NB4 (cell line): ENCODE measurements at places on chromosomes 2 and 18.

GRCh38 chr2:15145046-15145817, 415.9 kb downstream of the NBAS start:
- no peak for DNase-seq

- DNase-seq, result peak; percentile 68
These were observed 32.8 kb downstream of the GRHL1 start for GRCh38 chr2:9984217-9984739.

DNA sequence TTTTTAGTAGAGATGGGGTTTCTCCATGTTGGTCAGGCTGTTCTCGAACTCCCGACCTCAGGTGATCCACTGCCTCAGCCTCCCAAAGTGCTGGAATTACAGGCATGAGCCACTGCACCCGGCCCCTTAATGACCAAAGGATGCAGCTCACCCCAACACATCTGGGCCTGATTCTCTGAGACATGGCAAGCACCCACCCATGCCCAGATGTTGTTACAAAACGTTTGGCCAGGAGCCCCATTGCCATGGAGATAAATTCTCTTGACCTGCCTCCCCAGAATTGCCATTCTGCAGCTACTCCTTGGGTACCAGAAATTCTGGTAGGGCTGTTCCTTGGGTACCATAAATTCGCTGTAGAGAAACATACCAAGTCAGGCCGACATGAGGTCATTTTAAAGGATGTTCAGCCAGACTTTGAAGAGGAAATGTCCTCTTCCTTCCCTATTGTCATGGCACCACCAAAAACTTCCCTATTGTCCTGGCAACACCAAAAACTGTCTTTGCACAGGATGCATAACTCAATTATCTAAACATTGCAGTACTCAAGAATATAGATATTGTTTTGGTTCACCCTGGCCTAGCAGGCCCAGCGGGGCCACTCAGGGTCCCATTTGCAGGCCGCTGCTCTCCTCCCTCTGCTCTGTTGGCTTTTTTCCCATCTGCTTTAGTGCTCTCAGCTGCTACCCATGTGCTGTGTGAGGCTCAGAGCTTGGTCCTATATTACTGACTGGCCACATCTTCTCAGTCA, 160.9 kb upstream of the TTC39C start:
- no peak for DNase-seq

- DNase-seq, result no peak
These were observed 251.5 kb upstream of the MEX3C start for GRCh38 chr18:51448949-51449348.

GRCh38 chr2:121043061-121043826, 241.8 kb downstream of the TFCP2L1 start:
- DNase-seq, result no peak

DNA sequence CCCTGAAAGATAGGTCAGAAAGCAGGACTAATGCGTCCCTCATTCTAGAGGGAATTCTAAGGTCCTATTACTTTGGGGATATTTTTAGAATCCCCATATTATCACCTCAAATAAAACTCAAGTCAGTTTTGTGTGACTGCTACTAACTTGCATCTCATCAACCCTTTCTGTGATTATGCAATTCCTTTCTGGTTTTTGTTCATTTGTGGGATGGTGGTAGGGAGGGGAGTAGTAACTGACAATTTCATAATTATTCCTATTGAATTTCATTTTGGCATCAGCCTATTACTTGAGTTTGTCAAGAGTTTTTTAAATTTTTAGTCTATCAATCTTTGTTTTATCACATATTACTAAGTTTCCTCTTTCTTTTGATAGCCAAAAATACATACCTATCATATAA, 28.4 kb upstream of the TANK start:
- peak; percentile 73 for DNase-seq

GRCh38 chr2:54120950-54121349, 5.5 kb downstream of the ACYP2 start:
- no peak for DNase-seq

DNA sequence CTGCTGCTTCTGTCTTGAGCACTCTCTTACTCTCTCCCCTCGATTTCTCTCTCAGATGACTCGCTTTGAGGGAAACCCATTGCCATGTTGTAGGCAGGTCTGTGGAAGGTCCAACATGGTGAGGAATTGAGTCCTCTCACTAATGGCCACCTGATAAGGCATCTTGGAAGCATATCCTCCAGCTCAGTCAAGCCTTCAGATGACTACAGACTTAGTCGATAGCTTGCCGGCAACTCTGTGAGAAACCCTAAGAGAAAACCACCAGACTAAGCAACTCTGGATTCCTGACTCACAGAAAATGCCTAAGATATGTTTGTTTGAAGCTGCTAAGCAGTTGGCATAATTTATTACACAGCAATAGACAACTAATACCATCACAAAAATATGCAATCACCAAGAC, 51.2 kb downstream of the WDR75 start:
- no peak for DNase-seq

DNA sequence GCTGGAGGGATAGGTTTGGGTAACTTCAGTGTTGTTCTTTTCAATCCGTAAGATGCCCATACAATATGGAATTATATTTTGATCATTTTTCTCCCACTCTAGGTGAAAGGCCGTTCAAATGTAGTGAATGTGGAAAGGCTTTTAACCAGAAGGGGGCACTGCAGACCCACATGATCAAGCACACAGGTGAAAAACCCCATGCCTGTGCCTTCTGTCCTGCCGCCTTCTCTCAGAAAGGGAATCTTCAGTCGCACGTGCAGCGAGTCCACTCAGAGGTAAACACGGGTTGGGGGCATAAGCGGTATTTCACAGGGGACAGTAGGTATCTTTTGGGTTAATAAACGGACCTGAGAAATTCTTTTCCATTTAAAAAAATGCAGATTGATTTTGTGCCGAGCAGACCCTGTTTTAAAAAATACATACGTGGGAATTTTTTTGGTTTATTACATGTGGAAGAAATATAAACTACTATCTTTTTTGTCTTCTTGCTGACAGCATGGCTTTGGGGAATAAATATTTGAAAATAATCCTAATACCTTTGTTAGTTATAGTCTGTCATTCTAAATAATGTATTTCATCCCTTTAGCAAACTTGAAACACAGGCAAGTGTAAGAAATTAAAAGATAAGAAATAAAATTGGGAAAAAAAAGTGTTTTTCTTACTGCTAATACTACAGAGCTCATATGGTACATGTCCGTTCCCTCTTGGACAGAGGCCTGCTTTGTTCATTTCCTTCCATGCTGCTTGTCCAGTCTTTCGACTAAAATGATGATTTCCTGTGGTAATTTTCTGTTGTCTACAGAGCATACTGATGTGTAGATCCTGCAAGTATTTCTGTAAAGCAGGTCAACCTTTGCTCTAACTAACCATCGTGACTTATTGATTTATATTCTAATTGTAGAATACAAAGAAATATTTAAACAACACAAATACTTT, 53.3 kb downstream of the ZNF236 start:
- DNase-seq, result peak; percentile 62

- DNase-seq, result no peak
These were observed 44.5 kb downstream of the LRATD1 start for GRCh38 chr2:14677039-14677438.

DNA sequence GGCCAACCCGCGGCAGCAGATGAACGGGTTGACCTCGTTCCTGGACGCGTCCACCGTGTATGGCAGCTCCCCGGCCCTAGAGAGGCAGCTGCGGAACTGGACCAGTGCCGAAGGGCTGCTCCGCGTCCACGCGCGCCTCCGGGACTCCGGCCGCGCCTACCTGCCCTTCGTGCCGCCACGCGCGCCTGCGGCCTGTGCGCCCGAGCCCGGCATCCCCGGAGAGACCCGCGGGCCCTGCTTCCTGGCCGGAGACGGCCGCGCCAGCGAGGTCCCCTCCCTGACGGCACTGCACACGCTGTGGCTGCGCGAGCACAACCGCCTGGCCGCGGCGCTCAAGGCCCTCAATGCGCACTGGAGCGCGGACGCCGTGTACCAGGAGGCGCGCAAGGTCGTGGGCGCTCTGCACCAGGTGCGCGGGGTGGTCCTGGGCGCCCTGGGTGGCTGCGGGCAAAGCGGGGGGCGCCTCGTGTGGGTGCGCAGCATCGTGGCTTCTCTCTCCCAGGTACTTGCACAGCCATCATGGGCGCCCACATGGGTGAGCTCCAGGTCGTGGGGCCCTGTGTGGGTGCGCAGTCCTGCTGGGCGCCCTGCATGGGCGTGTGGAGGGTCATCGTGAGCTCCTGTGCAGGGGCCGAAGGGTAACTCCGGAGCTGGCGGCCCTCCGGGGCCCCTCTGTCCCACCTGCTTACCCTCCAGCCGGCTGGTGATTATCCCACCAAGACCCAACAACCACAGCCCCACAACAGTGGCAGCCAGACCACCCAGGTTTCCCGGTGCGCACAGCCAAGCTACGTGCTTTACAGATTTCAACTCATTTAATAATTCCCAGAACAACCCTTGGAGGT, 64.2 kb downstream of the TPO start:
- DNase-seq, result no peak

DNA sequence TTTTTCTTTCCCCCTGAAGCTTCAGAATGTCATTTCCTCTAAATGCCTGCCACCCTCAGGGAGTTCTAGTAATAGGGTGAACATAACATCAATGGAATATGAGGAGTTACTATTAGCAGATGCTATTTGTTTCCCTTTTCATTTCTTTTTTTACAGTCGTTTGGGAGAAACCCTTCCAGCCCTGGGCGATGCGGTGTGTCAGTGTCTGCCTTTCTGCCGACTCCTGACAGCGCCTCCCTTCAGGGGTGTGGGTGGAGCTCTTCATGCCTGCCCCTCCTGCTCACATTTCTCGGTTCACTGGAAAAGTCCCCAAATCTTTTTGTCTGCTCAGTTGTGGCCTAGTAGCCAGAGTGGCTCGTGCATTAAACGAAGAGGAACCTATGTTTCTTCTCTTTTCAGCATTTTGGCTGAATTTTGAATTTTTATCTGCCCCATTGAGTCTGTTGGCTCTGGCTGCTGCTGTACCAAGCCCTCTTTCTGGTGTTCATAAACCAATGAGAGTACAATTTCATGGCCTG, 72.3 kb downstream of the FMNL2 start:
- no peak for DNase-seq

GRCh38 chr2:172484706-172485105, 57.3 kb downstream of the ITGA6 start:
- no peak for DNase-seq

DNA sequence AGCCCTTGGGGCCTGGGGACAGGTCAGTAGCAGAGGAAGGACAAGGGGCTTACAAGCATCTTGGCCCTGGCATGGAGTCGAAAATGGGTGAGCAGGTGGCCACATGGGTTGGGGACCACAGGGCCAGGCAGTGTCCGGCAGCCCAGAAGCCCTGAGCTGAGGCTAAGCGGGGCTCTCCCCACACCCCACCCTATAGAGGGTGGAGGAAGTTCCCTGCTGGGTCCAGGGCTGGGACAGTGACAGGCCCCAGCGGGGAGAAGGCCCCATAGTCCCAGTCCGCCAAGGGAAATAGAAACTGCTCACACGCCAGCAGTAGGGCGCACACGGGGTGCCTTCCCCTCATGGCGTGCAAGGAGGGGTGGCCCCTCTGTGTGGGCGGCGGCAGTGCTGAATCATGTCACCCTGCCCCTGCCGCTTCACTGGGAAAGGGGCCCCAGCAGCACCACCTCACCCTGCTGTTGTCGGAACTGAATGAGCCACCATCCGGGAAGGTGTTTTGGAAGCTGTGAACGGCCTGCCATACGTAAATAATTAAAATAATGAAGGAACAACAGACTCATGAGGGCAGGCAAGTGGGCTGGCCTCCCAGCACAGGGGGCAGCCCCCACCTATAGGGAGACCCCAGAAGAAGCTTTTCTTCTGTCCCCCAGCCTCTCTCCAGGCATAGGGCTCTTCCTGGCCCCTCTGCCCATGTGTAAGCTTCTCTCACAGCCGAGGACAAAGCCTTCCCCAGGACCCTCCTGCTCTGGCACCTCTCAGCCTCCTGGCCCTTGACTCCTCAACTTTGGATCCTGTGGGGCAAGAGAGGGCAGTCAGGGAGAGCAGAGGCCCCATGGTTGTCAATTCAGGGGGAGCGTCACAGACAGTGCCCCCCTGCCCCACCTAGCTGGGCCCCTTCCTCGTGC, 12.7 kb upstream of the DUSP2 start:
- DNase-seq, result peak; percentile 99

- no peak for DNase-seq
These were observed 58.7 kb downstream of the ASXL2 start for GRCh38 chr2:25819597-25820039.

- no peak for DNase-seq
These were observed 18.4 kb upstream of the CPO start for GRCh38 chr2:206920951-206921350.

GRCh38 chr2:239831861-239832489, 193.2 kb downstream of the NDUFA10 start:
- DNase-seq, result no peak

DNA sequence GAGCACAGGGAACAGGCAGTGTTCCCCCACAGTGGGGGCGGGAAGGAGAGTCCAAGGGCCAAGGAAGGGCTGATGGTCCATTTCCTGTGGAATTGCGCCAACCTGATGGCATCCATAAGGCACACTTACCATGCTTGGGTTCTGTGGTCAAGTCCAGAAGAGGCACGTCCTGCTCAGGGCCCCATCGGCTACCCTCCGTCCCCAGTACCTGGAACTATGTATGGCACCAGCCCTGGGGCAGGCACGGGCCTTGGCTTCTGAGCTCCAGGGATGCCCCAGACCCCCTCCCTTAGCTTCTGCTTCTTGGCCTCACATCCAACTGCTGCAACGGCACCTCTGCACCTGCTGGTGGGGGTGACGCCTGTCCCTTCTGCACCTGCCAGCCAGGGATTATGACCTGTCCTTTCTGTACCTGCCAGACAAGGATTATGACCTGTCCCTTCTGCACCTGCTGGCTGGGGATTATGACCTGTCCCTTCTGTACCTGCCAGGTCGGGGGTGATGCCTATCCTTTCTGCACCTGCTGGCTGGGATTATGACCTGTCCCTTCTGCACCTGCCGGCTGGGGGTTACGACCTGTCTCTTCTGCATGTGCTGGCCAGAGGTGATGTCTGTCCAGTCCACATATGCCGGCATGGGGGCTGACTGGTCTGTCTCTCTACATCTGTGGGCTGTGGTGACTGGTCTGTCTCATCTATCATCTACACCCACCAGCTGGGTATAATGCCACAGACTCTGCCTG, 45.4 kb upstream of the SNTG2 start:
- DNase-seq, result no peak

- no peak for DNase-seq
These were observed 366.2 kb upstream of the SPRED2 start for GRCh38 chr2:65798641-65799040.

DNA sequence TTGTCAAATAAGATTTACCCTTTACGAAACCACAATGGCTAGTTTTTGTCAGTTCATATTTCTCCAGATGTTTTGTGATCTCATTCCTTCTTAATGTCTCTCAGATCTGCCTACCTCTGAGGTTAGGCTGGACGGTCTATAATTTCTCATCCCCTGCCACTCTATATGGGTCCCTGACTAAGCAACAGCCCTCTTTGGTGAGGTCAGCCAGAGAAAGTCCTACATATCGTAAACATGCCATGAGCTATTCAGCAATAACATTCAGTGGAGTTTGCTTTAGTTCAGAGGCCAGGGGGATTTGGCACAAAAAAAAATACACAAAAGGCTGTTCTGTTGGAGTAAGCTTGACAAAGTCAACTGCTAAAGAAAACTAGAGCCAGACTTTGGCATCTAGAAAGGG, 192.1 kb upstream of the NCKAP5 start:
- no peak for DNase-seq
